ENCODE measurements at places on chromosomes 5 and 9.

- no peak for DNase-seq
Measured at GRCh38 chr9:130701059-130702022, 7.8 kb downstream of the EXOSC2 start.

DNA sequence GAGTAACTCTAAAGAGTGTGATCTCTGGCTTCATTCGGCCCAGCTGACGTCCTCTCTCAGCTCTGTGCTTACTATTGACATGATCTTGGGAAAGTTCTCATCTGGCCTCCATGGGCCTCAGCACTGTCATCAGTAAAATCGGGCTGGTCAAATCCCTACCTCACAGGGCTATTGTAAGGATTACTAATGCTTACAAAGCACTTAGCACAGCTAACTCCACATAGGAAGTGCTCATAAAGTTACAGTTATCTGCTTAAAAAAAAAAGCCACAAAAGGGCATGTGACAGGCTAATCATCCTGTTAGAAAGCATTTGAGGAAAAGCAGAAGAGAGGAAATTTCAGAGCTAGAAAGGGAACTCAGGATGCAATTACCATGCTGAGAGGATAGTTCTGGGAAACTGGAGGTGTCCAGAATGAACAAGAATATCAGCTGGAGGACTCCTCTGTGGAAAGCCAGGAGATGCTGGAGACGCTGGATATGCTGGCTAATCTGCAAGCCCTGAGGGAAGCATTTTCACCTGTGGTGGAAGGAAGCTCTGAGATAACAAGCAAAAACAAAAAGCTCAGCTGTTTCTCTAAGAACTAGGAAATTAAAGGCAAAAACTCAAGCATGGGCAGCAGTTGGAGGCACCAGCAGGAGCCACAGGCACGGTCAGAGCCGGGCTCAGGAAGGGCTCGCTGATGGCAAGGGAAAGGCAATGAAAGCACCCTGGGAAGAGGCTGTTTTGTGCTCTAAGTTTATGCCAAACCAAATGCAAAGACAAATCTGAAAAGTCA, 4.4 kb upstream of the BHMT start:
- DNase-seq = no peak

DNA sequence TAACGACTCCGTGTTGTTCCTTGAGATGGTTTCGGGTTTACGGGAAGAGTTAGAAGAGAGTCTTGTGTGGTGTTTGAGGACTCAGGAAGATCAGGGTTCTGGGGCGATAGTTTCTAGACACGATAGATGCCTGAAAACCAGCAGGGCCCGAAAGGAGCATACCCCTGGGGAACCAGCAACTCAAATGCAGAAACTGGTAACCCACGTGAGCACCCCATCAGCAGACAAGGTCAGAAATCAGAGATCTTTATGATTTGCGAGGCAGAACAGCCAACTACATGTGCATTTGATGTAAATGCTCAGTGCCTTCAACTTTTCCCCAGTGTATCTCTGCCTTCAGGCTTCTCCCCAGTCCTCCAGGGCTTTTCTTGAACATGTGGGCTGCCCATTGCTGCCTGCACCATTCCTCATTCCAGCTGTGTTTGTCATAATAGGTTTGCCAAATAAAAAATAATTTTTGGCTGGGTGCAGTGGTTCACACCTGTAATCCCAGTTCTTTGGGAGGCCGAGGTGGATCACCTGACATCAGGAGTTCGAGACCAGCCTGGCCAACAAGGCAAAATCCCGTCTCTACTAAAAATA, 75.1 kb downstream of the BASP1 start:
- DNase-seq = no peak

DNA sequence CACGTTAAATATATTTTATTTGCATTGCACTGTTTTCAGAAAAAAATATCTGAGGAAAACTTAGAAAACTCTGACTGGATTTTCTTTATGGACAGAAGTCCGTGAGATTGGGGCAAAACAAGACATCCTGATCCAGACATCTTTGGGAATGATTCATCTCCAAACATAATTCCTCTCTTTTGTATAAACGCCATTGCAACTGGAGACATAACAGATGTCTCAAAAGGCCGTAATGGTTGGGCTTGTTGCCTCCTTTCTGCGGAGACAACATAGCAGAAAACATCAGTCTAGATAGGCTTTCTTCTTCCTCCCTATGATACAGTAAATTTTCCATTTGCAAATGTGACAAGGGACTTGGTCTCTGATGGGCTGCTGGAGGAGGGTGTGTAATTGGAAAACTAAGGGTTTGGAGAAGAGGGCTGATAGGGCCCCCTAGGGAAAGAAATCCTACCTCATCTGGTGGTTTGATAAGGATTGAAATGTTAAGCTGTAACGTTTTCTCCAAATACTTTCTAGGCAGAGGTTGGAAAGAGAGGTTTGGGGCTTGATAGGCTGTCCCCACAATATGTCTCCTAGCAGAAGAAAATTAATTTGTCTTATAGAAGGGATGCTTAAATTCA, 631.5 kb upstream of the ST8SIA4 start:
- no peak for DNase-seq

GRCh38 chr5:6699357-6699756, 13.9 kb upstream of the TENT4A start:
- DNase-seq = no peak

DNA sequence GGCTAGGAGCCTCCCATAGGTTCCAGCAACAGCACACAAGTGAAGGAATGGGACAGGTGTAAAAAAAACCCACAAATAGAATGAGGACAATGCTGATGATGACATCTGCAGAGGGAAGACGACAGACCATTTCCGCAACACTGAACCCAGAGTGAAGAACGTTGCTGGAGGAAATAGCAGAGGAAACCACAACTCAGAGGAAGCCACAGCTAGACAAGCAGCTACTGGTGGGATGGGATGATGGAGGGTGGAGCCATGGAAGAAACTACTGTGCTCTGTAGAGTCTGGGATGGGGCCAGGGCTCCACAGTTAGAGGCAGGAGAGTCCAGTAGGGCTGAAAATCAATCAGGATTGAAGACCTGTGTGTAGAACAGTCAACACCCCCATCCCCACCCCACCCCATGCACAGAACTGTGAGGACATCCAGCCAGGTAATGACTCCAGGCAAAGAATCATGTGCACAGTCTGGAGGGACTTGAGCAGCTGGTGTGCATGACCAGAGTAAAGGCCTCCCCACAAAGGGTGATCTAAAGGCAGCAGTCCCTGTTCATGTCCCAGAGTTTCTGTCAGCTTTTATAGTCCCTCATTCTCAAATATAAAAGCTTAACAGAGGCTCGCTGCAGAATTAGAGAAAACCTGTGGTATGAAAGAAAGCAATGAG, 65.2 kb upstream of the SPIN1 start:
- no peak for DNase-seq
